ENCODE measurements at places on chromosomes 2 and 18.

- DNase-seq = no peak
These were observed 606.5 kb upstream of the GYPC start for GRCh38 chr2:126049461-126049860.

- DNase-seq = no peak
These were observed 136.0 kb downstream of the GFPT1 start for GRCh38 chr2:69250981-69251380.

GRCh38 chr2:171158036-171158789 lies 2.5 kb downstream of the TLK1 start:
- DNase-seq = no peak

DNA sequence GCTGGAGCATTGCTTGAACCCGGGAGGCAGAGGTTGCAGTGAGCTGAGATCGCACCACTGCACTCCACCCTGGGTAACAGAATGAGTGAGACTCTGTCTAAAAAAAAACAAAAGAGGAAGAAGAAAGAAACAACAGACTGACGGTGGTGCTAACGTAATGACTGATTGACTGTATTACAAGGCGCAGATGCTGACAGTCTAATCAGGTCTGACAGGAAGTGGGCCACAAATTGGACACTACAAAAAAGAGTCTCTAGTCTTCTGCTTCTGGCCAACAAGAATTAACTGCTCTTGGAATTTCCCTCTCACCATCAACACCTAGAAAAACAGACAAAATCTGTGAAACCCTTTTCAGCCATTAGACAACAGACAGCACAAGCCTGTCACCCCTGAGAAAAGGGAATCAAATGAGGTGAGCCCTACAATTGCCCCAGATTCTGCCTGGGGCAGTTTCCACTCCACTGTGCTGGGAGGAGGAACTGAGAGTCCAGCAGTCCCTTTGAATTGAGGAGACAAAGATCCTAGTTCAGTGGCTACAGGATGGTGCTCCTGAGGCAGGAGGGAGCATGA lies 43.3 kb downstream of the SNED1 start:
- no peak for DNase-seq

GRCh38 chr2:54053830-54054229 lies 61.6 kb upstream of the ACYP2 start:
- DNase-seq = no peak
